WTC11 (cell line): ENCODE measurements at places on chromosomes 4 and X.

DNA sequence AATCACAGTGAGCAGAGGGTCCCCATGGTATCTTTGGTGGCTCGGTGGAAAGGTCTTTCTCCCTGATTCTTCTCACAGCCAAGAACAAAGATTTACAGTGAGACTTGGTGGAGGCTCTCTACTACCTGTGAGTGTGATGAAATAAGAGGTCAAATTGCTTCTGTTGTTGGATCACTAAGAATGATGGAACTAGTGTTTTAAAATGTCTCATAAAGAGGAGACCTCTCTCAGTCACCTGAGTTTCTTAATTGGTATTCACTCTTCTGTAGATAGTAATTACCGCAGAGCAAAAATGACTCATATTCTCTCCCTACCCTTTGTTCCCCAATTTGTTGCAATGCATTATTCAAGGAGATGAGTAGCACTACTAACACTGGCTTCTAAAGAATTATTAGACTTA lies 100.9 kb upstream of the TBC1D9 start:
- no peak for DNase-seq

DNA sequence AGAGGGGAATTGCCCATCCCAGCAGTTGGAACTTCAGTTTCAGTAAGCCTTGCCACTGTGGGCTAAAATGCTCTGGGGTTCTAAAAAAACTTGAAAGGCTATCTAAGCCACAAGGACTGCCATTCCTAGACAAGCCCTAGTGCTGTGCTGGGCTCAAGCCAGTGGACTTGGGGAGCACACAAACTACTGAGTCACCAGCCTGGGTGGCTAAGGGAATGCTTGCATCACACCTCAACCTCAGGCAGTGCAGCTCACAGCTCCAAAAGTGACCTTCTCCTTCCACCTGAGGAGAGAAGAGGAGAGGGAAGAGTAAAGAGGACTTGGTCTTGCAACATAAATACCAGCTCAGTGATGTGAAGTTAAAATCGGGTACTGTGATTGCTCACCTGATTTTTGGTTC lies 116.7 kb upstream of the GLRA2 start:
- DNase-seq: no peak

GRCh38 chr4:1855333-1856070 lies 454 bp downstream of the LETM1 start:
- DNase-seq: no peak

GRCh38 chr4:112189754-112190153 lies 41.8 kb upstream of the AP1AR start:
- no peak for DNase-seq

DNA sequence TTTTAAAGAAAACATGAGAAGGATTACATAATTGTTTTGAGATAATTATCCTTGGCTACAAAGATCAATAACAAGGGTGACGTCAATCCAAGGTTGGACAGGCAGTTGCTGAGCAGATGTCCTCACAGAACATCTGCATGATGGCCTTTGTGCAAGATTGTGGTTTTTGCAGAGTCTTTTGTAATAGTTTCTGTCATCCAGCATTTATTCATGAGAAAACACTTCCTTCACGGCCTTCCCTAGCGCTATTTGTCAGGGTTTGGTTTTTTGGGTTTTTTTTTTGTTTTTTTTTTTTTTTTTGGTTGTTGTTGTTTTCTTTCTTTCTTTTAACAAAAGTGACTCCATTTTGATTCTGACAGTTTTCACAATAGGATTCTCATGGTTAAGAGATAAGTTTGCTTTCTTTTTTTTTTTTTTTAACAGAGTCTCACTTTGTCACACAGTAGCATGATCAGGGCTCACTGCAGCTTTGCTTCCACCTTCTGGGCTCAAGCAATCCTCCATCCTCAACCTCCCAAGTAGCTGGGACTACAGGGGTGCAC lies 31.5 kb upstream of the ELF2 start:
- no peak for DNase-seq

DNA sequence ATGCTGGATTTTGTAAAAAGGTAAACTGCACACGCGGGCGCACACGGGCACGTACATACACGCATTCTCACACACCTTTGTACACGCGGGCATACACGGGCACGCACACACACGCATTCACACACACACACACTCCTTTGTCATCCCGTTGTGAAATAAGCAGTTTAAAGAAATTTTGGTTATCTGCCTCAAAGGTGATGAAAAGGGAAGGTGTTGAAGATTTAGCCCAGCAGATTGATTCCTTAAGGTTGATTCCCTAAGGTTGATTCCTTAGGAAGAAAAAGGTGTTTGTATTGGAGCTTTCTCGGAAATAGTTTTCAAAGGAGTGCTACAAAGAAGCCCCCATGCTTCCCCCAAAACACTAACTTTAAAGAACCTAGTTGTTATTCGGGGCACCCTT lies 693 bp downstream of the ATP10D start:
- no peak for DNase-seq
